ENCODE measurements at places on chromosomes 13 and 19. TPM values are rescaled to one million over a fixed set of nuclear protein-coding genes. Genes with fewer than 3 reads are reported as not detected.

GRCh38 chr13:108980237-108980636 is 350.8 kb downstream of the MYO16 start:
- DNase-seq, result no peak

Gene FFAR2
- total RNA-seq, result not detected

GRCh38 chr13:23866420-23867026 is 22.7 kb downstream of the MIPEP start:
- DNase-seq, result no peak

DNA sequence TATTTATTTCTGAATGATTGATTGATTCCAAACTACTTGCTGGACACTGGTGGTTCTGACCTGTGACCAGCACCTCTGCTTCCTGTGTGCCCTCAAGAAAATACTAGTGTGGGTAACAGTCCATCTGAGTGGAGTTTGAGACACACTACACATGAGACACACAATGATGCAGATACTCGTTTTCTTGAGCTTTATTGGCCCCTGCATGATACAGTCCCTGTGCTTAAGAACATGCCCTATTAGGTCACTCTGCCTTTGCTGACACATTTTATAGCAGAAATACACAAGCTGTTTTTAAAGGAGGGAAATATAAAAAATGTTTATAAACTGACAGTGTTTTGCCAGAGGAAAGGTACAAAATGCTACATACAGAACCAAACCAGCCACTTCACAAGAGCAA is 126.9 kb downstream of the STK24 start:
- DNase-seq, result no peak

Gene JUND
- total RNA-seq, result 73.0 TPM

DNA sequence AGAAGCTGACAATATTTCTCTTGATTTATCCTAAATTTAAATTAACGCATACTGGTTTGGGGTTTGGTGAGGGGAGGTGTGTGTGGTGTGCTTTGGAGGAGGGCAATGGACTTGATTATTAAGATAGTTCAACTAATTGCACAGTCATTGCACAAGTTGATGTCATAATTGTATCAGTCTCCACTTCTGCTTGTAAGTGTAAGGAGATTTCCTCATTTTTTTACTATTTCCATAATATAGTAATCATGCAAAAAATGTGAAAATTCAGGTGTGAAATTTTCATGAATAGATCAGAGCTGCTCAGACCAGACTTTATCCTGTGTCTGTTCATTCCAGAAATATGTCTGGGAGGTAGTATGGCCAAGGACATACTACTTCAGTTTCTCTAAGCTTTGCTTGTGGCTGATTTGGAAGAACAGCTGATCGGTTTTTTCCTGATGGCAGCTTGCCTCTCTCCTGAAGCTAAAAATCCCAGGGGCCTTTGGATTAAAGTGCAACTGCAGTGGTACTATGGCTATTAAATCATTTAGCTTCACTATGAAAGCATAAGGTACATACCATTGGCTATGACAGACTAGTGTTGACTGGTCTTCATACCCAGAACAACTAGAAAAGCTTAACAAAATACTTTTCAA is 201.8 kb upstream of the MIR17HG start:
- no peak for DNase-seq

Gene LPAR2
- total RNA-seq, result 3.5 TPM
